ENCODE measurements at places on chromosomes 12 and 14.

DNA sequence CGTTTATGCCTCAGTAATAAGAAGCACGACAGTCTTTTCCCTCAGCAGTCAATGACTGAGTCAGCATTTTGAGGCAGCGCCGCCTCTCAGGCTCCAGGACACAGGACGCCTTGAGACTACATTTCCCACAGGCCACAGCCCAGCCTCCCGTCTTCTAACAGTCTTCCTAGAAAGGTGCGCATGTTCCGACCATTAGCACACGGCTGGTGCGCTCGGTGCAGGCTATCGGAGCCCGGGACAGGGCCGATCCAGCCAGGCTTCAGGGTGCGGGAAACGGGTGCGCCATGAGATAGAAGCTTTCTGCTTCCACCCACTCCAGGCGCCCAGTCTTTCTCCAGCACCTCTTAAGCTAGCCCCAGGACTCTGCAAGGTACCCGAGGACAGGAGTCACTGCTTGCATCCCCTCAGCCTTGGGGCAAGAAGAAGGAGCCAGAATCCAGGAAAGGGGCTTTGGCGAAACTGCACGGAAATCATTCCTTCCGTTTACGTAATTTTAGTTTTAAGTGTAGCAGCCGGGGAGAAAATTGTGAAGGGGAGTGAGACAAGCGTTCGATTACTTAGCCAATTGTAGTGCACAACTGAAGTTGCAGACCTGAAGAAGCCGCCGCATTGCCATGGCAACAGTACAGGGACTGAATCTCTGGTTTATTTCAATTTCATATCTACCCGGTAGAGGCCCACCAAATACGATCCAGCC is 54.0 kb downstream of the ZNF641 start:
- DNase-seq: peak; percentile 48

GRCh38 chr12:52741375-52742195 is 35.6 kb downstream of the KRT76 start:
- peak; percentile 79 for DNase-seq

- no peak for DNase-seq
These were observed 40.7 kb downstream of the PTPRQ start for GRCh38 chr12:80484746-80485145.

DNA sequence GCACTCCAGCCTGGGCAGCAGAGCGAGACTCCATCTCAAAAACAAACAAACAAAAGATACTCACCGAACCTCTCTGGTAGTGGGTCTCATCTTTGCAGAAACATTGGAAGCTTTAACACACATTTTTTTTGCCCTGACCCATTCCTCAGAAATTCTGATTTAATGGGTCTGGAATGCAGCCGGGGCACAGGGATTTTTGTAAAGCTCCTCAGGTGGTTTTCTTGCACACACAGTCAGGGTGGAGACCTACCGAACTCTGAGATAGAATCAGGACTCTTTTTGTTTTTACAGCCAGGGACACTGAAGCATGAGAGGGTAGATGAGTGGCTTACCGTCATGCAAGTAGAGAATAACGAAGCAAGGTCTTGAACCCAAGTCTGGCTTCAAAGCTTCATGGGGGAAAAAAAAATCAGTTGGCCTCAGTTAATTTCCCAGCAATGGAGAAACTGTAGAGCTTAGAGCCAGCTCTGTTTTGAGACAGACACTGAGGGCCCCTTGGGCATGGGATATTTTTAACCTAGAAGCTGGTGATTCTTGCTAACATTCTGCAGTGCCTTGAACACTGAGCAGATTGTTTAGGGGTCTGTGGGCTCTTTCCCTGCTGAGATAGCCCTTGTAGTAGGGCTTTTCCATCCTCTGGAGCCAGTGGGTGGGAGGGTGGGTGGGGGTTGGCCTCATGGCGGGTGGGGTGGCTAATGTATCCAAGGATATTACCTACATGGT is 4.8 kb downstream of the RNU4-2 start:
- DNase-seq: no peak

GRCh38 chr12:34233618-34234017 is 211.3 kb downstream of the ALG10 start:
- no peak for DNase-seq
